ENCODE measurements at places on chromosomes 3 and 15.

DNA sequence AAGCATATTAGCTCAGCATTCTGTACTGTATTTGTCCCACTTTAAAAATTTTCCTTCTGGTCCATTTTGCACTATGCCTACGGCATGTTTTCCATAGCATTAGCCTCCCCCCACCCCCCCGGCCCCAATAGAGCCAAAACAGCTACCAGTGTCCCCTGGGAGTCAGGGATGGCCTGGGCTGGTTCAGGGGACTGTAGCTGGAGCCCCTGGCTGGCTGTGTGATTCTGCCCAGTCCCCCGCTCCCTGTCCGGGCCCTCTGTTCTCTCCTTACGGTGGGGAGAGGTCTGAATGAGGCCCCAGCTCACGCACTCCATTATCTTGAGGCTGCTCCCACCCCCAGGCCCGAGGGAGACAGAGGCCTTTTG, 70.1 kb downstream of the KLF15 start:
- no peak for DNase-seq

- DNase-seq = no peak
These were observed 53.8 kb downstream of the TMED3 start for GRCh38 chr15:79364571-79365240.

DNA sequence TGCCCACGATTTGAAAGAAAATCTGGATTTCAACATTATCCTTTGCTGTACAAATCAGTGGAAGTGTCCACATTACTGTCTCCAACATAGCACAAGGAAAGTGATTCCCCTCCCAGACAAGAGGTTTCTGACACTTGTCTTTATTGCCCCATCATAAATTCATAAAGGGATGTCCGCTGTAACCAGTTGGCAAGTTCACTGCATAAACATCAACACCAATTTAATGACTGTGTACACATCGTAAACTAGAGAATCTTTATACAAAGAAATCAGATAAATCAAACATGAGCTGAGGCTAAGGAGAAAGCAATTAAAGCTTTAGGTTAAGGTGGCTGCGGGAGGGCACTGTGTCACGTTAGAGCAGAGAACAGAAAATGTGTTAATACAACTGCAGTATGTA, 129.8 kb downstream of the MEIS2 start:
- DNase-seq = no peak

GRCh38 chr3:44892689-44893088, 18.3 kb downstream of the TGM4 start:
- DNase-seq = no peak

GRCh38 chr15:68700455-68701123, 120.1 kb downstream of the ANP32A start:
- no peak for DNase-seq

GRCh38 chr15:41001524-41002214, 48.4 kb downstream of the CHAC1 start:
- DNase-seq = no peak

GRCh38 chr15:71809346-71809745, 1.0 kb upstream of the NR2E3 start:
- DNase-seq = no peak

- DNase-seq = no peak
These were observed 41.1 kb downstream of the CYFIP1 start for GRCh38 chr15:22939051-22939450.

- no peak for DNase-seq
These were observed 29.4 kb upstream of the SLCO2A1 start for GRCh38 chr3:134059035-134059601.

- no peak for DNase-seq
These were observed 109.5 kb downstream of the RPLP1 start for GRCh38 chr15:69562116-69562515.

GRCh38 chr3:138186221-138186620, 880 bp upstream of the ARMC8 start:
- no peak for DNase-seq

DNA sequence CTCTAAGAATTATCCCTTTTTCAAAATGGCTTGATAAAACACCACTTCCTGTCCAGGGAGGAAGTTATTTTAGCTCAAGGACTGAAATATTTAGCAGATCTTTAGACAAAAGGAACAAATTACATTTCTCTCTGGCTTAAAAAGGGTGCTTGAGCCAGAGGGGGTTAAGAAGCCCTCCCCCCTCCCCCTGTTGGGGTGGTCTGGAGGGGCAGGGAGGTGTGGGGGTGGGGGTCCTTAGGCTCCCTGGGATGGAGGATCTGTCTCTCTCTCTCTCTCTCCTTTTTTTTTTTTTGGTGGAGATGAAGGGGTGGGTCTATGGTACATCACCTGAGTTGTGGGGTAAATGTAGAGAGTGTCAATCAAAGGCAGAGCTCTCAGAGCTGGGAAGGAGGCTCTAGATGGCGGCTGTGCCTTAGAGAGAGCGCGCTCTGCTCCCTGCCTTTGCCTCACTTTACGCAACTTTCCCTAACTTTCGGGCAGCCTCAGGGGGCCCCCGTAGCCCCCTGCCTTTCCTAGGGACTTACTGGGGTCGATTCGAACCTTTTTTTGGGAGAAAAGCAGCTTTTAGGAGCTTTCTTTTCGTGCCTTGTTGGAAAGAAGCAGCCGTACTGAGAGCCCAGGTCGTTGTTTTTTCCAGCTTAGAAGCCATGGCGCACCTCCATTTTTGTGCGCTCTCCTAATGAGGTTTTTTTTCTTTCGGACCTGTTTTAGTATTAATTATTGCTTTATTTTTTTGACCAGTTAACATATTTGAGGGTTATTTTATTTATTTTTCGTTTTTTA, at the start of gene CHD2:
Gene CHD2 (plus strand): TSS at position 377 of the 783 bp plus-strand sequence. CDS start 914 bp downstream, outside the sequence.
- DNase-seq = no peak

DNA sequence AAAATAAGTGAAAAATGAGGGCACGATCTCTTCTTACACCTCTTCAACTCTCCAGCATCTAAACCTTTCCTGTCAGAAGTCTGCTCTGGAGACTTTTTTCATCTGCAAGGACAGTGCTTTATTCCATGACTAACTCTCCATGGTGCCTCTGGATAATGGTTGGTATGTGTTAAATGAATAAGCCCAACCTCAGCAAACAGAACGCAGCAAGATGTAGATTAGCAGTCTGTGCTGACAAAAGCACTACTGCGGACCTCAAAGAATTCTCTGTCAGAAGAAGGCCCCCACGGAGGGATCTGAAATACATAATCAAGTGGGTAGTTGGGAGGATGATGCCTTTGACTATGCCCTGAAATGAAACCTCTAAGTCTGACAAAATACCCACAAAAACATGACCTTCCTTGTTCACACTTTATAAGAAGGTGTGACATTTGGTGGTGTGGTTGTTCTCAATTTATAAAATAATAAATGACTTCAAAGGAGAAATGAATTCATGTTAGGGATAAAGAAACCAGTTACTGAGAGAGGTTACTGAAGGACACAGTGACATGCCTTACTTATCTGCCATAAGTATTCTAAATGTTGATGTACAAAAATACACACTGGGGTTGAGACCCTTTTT, 43.2 kb upstream of the ADCY5 start:
- no peak for DNase-seq

DNA sequence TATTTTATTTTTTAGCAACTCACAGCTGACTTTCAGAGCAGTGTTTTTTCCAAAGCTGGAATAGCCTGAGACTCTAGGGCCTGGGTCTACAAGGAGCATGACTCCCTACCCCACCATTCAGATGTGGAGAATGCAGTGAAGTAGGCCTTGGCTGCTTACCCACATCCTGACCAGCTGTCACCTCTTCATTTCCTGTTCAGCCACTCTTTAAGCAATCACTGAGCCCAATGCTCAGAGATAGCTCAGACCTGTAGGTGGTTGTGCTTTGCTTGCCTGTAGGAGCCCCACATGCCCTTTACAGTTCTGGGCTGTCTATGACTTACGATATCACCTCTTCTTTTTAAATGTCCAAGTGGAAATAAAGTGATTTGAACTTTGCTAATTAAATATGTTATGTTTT, 148.1 kb downstream of the NEK11 start:
- no peak for DNase-seq

DNA sequence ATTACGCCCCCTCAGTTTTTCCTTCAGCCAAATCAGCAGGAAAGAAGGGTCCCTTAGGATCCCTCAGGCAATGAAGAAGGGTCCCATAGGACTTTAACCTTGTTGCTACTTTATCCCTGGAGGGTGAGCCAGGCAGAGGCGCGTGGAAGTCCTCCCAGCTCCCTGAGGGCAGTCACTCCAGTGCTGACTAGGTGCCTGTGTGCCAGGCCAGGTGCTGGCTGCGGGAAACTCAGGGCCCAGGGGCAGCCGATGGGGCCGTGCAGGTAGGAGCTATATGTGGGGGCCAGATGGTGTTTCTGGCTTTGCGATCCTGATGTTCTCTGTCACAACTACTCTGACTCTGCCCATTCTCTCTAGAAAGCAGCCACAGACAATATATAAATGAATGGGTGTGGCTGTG, 42.8 kb upstream of the IQSEC1 start:
- DNase-seq = no peak

- no peak for DNase-seq
These were observed 14.7 kb downstream of the USP50 start for GRCh38 chr15:50531766-50532165.

Data from stimulated activated CD4-positive, alpha-beta T cell treated with anti-CD3 and anti-CD28 coated beads, Interleukin-2, amount 100 ng/mL, for 48 hours (primary cell).